ENCODE measurements at places on chromosomes 5 and 9.

- no peak for DNase-seq
Measured at GRCh38 chr5:103867857-103868598, 305.4 kb upstream of the NUDT12 start.

DNA sequence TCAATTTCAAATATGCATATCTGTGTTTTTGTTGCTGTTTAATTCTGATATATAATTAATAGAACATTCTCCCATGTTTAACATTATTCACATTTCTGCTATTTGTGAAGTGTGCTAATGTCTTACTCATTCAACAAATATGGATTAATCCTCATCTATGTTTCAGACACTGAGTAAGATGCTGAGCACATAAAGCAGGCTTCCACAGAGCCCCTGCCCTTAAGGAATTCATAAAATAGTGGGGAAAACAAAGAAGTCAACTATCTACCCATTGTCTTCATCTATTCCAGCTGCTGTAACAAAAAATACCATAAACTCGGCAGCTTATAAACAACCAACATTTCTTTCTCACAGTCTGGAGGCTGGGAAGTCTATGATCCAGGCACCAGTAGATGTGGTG is 333.3 kb downstream of the SEMA5A start:
- no peak for DNase-seq

GRCh38 chr5:40503439-40503838 is 176.3 kb upstream of the PTGER4 start:
- DNase-seq = no peak

- DNase-seq = no peak
Measured at GRCh38 chr5:107900721-107901120, 230.0 kb upstream of the EFNA5 start.

GRCh38 chr9:91746904-91747303 is 203.1 kb downstream of the ROR2 start:
- no peak for DNase-seq

DNA sequence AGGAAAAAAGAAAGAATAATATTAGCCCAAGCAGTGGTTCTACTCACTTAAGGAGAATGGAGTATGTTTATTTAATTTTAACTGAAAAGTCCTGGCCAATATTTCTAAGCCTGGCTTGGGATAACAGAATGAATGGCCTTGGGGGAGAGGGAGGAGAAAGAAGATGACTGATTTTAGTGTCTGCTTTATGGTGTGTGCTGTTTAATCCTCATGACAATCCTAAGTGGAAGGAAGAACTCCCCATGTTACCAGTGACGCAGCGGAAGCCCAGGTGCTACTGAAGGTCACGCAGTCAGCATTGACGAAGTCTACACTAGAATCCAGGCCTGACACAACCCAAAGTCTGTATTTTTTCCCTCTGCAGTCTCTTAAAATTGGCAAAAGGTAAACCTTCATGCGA is 50.5 kb downstream of the PALM2AKAP2 start:
- DNase-seq = no peak

DNA sequence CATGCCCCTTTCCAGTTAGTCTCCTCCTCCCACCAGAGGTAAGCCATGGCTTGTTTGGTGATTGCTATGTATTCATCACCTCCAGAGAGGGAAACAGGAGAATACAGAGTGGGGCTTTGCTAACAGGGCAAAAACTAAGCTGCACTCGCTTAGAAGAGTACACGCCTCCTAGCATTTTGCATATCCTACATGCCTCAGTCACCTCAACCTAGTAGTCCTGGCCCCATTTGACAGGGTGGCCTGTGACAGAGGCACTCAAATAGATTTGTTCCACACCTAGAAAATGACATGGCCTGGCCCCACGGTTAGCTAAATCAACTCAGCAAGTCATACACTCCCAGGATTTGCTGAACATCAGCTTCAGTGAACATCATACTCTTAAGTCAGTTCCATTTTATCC is 90.7 kb downstream of the CYFIP2 start:
- DNase-seq = no peak

Measured in NCI-H1436 (cell line).